Mesenteric fat pad (tissue), 1 donor: ENCODE measurements at places on chromosomes 7 and 10. TPM values are rescaled to one million over a fixed set of nuclear protein-coding genes. Genes with fewer than 3 reads are reported as not detected.

The ADAM12 gene
- 77.9 TPM for total RNA-seq

The TBXAS1 gene
- total RNA-seq: 35.2 TPM

The TLX1 gene
- total RNA-seq: not detected

The PNLIP gene
- total RNA-seq: 1.5 TPM

The EIF5AL1 gene
- 0.22 TPM for total RNA-seq

The BAIAP2L1 gene
- total RNA-seq: 4.6 TPM

The CEP55 gene
- 0.16 TPM for total RNA-seq

The SFRP5 gene
- total RNA-seq: not detected

The PTPRN2 gene
- 2.6 TPM for total RNA-seq

The ITGB1 gene
- 601 TPM for total RNA-seq

The NEBL gene
- 0.80 TPM for total RNA-seq

The LBX1 gene
- 0.10 TPM for total RNA-seq

The IL2RA gene
- total RNA-seq: 2.4 TPM

The EPO gene
- not detected for total RNA-seq

The RPEL1 gene
- total RNA-seq: not detected

The SORCS1 gene
- 0.16 TPM for total RNA-seq

The TEX36 gene
- total RNA-seq: not detected

The CELF2 gene
- total RNA-seq: 93.9 TPM

The LIPN gene
- 0.74 TPM for total RNA-seq

The KIAA1549 gene
- 2.4 TPM for total RNA-seq

The EBF3 gene
- total RNA-seq: 28.6 TPM

The MRPS33 gene
- total RNA-seq: 41.9 TPM

The LEP gene
- total RNA-seq: 784 TPM

The LRCH4 gene
- total RNA-seq: 41.8 TPM

The PLAC9 gene
- total RNA-seq: 94.2 TPM

The PPP1R17 gene
- total RNA-seq: not detected

The ASB15 gene
- total RNA-seq: not detected

The SHTN1 gene
- total RNA-seq: 21.1 TPM

The CUX1 gene
- total RNA-seq: 115 TPM
